ENCODE measurements at places on chromosomes 4 and X.

- DNase-seq = no peak
These were observed 290.5 kb downstream of the RAB28 start for GRCh38 chr4:13193662-13194061.

DNA sequence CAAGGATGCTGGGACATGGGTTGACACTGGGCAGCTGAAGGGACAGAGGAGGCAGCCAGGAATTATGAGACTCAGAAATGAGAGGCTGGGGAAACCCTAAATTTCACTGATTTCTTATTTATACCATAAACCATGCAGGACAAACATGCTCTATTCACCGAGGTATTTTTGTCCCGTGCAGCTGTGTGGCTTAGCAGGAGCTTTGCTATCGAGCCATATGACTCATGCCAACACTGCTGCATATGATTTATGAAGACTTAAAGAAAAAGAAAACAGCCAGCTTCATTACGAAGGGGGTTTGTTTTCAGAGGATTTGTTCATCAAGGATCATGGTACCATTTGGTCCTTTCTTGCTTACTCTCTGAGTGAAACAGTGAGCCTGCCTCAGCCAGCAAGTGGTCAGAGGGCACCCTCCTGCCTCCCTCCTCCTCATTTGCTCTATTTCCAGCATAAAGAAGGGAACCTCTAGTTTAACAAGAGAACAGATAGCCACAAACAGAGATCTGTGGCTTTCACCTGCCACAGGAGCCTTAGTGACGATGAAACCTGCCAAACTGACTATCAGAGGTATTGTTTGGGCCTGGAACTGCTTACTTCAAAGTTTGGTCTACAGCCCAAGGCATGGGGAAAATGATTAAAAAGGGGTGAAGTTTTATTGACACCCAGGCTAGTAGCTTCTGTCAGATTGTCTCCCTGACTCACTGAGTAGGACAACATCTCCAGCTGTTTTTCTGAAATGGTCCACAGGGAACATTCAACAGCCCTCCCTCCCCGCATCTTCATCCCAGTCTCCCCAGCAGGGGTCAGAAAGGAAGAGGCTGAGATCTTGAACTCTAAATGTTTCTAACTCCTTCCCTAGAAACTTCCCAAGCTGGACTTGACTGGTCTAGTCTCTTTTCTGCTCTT lies 80.1 kb upstream of the MAML3 start:
- no peak for DNase-seq

- no peak for DNase-seq
These were observed 69.3 kb downstream of the NBDY start for GRCh38 chrX:56798339-56798711.

DNA sequence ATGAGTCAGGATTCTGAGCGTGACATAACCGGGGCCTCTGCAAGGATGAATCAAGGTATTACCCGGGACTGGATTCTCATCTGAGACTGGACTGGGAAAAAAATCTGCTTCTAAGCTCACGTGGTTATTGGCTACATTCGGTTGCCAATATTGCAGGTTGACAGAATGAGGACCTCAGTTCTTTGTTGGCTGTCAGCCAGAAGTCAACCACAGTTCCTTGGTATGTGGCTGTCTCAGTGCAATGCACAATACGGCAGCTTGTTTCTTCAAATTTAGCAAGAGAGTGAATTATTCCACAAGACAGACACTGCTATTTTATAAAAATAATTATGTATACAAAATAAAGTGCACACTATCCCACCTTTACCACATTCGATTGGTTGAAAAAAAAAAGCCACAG lies 424.2 kb downstream of the KLHL4 start:
- no peak for DNase-seq

- no peak for DNase-seq
These were observed at the start of gene TKTL2 for GRCh38 chr4:163473576-163473975. Gene TKTL2 (minus strand): TSS chr4:163473754. CDS start chr4:163473734, 20 bp downstream.

GRCh38 chr4:186008057-186008456 lies 60.9 kb upstream of the TLR3 start:
- DNase-seq = no peak

DNA sequence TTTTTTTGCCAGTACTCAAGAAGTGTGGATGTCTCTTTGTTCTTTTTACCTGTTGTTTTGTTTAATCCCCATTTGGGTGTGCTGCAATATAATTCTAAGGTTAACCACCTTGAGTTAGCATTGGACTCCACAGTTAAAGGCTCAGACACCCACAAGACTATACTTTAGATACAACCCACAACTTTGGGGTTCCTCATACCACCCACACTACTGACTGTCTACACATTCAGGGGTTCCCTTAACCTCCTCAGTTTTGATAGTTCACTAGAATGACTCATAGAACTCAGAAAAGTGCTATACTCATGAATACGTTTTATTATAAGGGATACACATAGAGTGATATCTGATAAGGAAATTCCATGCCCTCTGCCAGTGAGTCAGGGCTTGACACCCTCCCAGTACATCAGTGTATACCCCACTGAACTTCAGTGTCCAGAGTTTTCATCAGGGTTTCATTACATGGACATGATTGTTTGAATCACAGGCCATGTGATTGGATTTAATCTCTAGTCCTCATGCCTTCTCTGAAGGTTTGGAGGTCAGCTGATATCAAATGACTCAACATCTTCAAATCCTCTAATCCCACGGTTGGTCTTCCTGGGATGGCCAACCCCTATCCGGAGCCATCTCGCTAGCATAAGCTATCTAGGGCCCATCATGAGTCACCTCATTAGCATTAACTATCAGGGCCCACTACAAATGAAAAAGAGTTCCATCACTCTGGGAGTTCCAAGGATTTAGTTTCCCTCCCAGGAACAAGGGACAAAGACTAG lies 357.7 kb upstream of the EMCN start:
- DNase-seq = no peak

GRCh38 chr4:111793433-111794091 lies 351.7 kb upstream of the FAM241A start:
- DNase-seq = no peak

GRCh38 chrX:12239356-12240082 lies 101.2 kb downstream of the FRMPD4 start:
- DNase-seq = no peak

GRCh38 chrX:104921584-104922205 lies 298.8 kb downstream of the TEX13A start:
- DNase-seq = no peak

DNA sequence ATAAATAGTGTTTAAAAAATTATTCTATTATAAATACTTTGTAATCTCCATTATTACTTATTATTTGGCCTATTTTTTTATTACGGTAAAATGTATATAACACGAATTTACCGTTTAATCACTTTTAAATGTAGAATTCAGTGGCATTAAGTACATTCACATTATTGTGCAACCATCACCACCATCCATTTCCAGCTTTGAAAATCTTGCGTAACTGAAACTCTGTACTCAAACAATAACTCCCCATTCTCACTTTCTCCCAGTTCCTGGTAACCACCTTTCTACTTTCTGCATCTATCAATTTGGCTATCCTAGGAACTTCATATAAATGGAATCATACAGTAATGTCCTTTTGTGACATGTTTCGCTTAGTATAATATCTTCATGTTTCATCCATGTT lies 45.7 kb downstream of the PASD1 start:
- DNase-seq = no peak

- DNase-seq = no peak
These were observed 290.2 kb upstream of the VCX start for GRCh38 chrX:7552760-7553159.

DNA sequence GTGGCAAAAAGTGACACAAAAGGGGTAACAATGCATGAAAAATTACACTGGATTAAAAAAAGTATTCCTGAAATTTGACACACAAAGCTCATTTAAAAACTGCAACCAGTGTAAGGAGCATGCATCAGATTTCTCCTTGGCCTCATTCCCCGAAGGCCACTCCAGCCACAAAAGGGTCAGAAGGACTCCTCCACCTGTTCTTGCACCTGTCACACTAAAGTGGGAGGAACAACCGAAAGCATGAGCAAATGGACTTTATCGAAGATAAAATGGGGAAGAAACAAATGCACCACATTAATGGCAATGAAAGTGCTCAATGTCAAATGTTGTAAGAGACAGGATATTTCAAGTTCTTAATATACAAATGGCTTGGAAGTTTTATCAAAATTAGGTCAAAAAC lies 88.2 kb downstream of the ADGRA3 start:
- no peak for DNase-seq

GRCh38 chr4:24842356-24842755 lies 47.0 kb downstream of the SOD3 start:
- DNase-seq = no peak

DNA sequence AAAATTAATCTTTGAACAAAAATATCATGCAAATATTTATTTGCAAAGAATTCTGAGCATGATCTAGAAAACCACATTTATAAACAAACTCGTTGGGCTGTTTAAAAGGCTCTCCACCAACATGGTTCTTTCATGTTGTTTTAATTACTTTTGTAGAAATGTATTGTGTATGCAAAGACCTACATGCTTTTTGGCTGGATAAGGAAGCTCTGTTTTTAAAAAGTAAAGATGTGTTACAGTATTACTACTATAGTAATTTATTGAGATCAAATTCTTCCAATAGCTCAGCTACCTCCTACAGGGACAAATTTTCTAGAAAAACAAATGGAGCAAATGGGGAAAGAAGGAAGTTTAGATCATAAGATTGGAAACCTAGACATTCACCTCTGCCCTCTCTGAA lies 177.5 kb upstream of the TTC29 start:
- DNase-seq = no peak

DNA sequence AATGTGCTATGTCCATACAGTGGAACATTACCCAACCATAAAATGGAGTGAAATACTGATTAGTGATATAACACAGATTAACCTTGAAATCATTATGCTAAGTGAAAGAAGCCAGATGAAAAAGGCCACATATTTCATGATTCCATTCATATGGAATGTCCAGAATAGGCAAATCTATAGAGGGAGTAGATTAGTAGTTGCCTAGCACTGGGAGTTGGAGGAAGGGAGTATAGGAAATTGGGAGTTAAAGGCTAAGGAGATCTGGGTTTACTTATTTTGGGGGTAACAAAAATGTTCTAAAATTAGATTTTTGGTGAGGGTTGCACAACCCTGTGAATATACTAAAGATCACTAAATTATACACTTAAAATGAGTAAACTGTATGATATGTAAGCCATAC lies 26.8 kb downstream of the ENOX2 start:
- DNase-seq = no peak

GRCh38 chr4:170102426-170102825 lies 12.7 kb upstream of the AADAT start:
- DNase-seq = no peak

DNA sequence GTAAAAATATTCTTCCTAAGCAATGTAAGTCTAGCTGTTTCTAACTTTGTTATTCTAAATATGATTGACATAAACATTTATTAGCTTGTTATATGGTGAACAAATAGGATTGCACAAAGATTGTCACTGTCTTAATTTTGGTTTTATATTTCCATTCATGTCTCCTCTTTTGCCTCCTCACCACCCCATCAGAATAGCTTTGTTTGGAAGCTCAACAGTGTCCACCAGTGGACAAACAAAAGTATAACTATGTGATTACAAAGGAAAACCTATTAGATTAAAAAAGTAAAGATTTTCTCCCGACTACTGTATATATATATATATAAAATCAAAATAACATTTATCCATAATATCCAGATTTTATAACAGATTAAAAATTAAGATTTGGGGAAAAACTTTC lies 468.2 kb downstream of the ZIC3 start:
- DNase-seq = peak; percentile 11

Data from NCI-H2081 (cell line).